ENCODE measurements at places on chromosomes 11 and 22.

DNA sequence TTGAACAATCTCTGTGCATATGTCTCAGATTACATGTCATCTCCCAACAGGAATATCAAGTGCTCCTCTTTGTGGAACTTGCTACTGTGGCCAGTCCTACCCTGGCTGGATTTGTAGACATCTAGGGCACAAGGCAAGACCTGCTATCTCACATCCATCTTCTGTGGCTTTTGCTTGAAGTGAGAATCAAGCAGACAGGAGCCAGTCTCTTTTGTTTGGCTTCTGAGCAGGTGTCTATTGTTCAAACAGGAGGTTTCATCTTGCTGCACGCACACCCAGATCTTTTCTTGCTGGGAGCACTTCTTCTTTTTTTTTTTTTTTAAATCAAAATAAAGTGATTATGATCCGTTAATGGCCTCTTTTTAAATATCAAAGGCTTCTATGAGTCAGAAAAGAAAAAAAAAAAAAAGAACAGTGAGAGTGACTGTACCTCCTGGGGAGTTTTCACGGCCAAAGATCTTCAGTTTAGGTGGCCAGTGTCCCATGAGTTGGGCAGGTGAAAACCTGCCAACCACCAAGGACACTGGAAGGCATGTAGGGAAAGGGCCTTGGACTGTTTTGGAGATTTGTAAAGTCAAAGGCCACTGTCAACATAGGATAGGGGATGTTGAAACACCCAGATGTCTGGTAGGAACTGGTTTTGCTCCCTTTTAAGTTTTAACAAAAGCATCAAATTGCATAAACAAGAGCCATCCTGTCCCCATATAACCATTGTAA is 78.1 kb downstream of the CD44 start:
- DNase-seq = no peak

DNA sequence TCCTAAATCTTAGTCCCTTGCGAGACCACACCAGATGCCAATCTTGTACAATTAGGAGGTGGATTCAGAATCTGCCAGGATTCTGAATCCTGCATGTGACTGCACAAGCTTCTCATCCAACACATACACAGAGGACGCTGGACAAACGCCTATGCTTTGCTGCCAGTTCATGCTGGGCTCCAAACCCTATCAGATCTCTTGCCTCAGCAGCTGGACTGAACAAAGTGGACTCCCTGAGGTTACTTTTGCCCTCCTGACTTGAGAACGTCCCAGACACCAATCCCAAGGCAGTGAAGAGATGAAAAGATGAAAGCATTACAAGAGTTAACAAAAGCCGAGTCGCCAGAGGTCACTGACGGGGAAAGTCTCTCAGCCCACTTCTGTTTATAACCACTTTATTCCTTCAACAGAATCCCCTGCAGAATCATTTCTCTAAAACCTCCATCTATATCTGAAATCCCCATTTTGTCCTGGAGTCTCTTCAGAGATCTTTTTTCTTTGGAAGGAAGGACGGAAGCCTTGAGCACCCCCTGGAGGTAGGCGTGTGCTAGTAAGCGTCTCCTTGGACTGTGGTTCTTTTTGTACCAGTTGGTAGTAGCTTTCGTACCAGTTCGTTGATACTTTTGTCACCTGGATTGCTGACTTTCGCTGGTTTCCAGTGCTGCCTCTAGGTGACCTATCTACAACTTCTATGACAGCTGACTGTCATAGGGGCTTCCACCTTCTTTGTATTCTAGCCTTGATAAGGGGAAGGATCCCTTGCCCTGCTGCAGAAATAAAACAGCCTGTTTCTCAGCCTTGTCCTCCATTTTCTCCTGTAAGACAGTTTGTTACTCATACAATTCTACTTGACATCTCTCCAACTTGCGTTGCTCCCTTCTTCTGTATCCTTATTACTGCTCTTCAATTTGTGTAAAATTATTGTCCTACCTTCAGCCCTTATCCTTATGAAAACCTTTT is 26.1 kb upstream of the EED start:
- DNase-seq = peak; percentile 74

- DNase-seq = no peak
These were observed 412.2 kb downstream of the LRRC4C start for GRCh38 chr11:41047229-41047628.

- DNase-seq = no peak
These were observed 45.9 kb upstream of the ARHGAP20 start for GRCh38 chr11:110757962-110758755.

DNA sequence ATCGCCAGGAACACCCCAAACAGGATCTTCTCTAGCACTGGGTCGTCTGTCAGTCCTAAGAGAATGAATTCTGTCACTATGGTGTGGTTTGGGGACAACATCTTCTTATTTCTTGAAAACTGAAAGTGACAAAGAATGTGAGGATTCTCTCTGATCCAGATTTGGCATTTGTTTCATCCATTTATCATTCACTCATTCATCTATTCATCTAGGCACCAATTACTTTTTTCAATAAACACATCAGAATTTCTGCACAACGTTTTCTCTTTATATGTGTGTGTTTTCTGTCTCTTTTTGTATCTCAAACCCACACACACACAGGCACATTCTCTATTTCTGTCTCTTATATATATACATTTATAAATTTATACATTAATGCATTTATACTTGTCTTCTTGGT is at the start of gene OR5M10:
Gene OR5M10 (minus strand): TSS at position 101 of the 400 bp plus-strand sequence. CDS start 0 bp downstream, at position 101.
- DNase-seq = no peak

DNA sequence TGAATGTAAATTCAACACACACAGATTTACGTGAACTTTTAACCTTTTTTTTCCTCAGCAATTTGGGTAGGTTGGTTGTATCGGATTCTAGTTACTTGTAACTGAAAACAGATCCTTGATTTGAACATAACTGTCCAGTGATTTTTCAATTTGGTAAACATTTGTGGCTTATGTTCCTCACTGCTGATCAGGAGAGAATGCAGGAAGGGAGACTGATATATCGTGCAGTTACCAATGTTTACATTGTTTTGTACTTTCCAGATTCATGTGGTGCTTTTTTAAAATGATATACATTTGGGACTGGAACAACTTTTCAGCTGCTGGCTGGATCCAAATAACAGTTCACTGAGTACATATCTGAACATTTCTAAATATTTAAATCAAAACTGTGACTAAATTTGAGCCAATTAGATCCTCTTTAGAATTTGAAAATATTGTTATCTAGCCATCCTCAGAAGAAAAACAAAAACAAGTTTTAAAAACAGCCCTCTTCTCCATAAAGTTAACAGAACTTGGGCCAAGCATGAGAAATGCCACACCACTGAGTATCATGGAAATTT is 84.3 kb upstream of the MTMR2 start:
- DNase-seq = no peak

DNA sequence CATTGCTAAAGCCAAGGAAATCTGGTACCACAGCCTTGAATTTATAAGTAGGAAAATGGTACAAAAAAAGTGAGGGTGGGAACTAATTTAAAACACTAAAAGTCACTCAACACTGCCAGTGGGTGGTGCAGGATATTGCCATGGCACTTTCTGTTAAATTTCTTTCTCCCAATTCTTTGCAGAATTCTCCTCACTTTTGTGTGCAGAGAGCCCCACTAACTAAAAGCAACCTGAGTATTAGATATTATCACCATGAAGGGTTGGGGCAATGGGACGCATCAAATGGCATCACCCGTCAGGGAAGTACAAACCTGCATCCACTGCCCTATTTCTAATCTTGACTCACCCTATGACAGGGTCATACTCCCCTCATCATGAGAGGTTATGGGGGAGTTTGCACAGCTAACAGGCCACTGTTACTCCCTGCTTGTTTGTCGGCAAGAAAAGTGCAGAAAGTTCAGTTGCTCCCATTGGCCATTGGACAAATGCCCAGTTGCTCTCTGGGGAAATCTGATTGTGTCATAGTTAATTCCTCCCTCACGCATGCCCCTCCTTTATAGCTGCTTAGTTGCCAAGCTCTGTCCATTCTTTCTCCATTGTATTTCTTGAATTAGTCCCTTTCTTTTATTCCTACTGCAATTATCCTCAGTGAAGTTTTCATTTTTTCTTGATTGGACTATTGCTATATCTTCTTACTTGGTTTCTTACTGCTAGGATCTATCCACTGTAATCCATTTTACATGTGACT is 93.8 kb upstream of the BLID start:
- DNase-seq = no peak

DNA sequence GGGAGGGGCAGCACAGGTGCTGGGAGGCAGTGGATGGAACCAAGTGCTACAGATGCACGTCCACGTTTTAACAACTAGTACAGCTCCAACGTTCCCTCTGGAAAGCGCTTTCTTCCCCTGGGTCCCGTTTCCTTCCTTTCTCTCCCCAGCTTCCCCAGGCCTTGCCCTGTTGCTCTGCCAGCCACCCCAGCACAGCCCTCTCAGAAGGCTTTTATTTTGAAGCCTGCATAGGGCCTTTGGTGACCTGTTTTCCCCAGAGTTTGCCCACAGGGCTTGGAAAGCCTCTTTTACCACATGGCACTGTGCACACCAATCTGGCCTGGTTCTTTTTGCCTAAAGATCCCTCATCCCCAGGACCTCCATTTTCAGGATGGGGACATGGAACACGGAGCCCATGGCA is 13.9 kb upstream of the NCF4 start:
- no peak for DNase-seq

GRCh38 chr11:36177836-36178235 is 111.4 kb downstream of the COMMD9 start:
- DNase-seq = no peak

GRCh38 chr11:96275801-96276594 is 67.0 kb downstream of the MAML2 start:
- DNase-seq = no peak

DNA sequence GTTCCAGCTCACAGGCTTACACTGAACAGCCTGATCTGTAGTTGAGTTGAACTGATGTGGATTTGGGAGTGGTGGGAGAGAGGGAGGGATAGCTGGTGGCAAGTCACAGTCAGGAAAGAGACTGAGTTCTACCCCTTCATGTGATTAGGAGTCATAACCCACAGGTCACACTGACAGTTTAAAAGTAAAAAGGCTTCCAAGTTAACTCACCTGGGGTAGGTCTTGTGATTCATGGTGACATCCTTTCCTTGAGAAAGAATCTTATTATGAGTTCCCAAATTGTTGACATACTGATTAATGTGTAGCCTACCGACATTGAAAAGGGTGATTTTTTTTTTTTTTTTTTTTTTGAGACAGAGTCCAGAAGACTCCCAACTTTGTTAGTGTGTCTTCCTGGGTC is 5.4 kb downstream of the IZUMO1R start:
- no peak for DNase-seq

DNA sequence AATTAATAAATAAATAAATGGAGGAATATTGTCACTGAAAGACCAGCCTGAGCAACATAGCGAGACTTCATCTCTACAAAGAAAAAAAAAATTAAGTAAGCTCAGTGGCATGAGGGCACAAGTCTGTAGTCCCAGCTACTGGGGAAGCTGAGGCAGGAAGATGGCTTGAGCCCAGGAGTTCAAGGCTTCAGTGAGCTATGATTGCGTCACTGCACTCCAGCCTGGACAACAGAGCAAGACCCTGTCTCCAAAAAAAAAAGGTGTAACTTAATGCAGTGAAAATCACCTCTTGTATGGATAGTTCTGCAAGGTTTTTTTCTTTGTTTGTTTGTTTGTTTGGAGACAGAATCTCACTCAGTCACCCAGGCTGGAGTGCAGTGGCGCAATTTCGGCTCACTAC is 4.6 kb upstream of the SYNGR1 start:
- no peak for DNase-seq

- DNase-seq = peak; percentile 94
These were observed at the start of gene LMF2 for GRCh38 chr22:50507421-50507990. LMF2 (minus strand) TSS chr22:50507702; CDS start chr22:50507675, 27 bp downstream.

GRCh38 chr22:43481568-43482317 is 69.9 kb downstream of the MPPED1 start:
- peak; percentile 32 for DNase-seq

DNA sequence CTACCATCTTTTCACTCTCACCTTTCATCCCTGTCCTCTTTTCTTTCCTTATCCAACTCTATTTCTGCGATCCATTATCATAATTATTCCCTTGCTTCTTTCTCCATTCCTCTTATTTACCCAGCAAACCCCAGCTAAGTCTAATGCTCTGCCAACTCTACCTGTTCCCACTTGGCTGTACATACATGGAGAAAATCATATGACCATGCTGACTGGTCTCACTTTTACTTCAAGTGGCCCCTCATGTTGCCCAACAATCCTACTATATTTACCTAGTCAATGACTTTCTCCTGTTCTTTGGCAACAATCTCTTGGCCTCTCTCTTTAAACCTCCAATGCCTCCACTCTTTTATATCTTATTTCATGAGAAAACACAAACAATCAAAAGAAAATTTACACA is 94.1 kb downstream of the USP35 start:
- no peak for DNase-seq

DNA sequence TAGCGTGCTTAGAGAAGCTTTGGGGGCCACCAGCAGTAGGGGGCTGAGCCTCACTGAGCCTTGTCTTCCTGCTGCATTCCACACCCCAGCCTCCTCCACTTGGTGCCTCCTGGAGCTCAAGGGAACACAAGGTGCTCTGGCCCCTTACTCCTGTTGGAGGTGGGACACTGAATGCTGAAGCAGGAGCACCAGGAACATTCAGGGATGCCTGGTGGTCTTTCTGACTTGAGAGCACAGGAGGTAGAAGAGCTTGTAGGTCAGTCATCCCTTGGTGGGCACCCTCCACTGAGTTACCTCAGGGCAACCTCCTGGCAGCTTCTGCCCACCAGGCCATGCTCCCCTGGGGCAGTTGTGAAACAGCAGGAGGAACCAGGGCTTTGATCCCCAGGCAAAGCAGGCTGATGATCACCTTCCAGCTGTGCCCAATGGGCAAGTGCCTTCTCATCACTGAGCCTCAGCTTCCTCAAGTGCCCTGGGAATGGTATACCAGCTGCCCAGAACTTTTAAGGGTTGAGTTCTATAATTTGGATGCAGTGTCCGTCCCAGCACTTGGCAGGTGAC is 50.1 kb downstream of the CABIN1 start:
- no peak for DNase-seq

GRCh38 chr11:134071766-134072402 is 3.0 kb downstream of the JAM3 start:
- DNase-seq = no peak

GRCh38 chr22:23418159-23418788 is 161.8 kb downstream of the IGLL1 start:
- DNase-seq = no peak

- DNase-seq = no peak
These were observed 214.7 kb upstream of the NARS2 start for GRCh38 chr11:78789375-78789774.

- DNase-seq = peak; percentile 96
These were observed at the start of gene GGA1 for GRCh38 chr22:37608477-37609239. GGA1 (plus strand) TSS chr22:37608834; CDS start chr22:37608861, 27 bp downstream.

- DNase-seq = no peak
These were observed 121.7 kb downstream of the OSBP2 start for GRCh38 chr22:30816413-30816812.

GRCh38 chr11:127218275-127218608 is 217.7 kb upstream of the KIRREL3 start:
- DNase-seq = no peak

- DNase-seq = no peak
These were observed 30.2 kb upstream of the ACCSL start for GRCh38 chr11:44017443-44018126.

Measured in activated naive CD8-positive, alpha-beta T cell treated with anti-CD3 and anti-CD28 coated beads, Interleukin-2, amount 50 U/mL, for 24 hours (primary cell).